ENCODE measurements at places on chromosomes 12 and 14.

DNA sequence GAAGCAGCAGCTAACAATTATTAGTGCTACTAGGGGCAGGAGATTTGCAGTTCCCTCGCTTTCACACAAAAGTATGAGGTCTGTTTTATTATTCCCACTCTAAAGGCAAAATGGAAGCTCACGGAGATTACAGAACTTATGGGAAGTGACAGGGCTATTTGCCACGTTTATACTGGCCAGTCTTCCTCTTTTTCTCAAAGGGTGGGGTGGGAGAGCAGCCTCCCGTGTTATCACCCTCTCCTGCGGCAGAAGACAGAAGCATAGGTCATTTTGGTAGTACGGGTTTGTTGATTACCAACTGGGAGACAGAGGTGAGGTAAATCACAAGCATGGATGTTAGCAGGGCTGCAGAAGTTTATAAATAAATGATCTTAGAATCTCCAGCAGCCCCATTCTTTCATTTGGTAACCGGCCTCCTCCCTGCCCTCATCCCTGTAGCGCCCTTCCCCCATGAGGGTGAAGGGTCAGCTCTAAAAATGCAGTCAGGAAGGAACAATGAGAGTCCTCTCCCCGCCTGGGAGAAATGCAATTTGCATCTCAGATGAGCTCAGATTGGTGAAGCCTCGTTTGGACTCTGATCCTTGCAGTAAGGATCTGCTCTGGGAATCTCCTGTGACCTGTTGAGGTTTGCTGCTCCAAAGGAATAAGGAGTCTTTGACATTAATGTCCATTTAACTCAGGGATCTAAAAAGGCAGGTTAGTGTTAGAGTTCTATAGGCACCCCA is 44.7 kb upstream of the SINHCAF start:
- DNase-seq: no peak

GRCh38 chr12:10310926-10311720 is 3.5 kb downstream of the KLRD1 start:
- DNase-seq: no peak

- no peak for DNase-seq
Measured at GRCh38 chr12:25264114-25264513, 13.4 kb upstream of the KRAS start.

GRCh38 chr14:26577711-26578110 is 20.1 kb downstream of the NOVA1 start:
- no peak for DNase-seq

Data from right atrium auricular region (tissue), 2 donors.